ENCODE measurements at places on chromosomes 7 and 10. TPM values are rescaled to one million over a fixed set of nuclear protein-coding genes. Genes with fewer than 3 reads are reported as not detected.

GRCh38 chr10:76302961-76303630 is 871.7 kb downstream of the LRMDA start:
- DNase-seq, result no peak

DNA sequence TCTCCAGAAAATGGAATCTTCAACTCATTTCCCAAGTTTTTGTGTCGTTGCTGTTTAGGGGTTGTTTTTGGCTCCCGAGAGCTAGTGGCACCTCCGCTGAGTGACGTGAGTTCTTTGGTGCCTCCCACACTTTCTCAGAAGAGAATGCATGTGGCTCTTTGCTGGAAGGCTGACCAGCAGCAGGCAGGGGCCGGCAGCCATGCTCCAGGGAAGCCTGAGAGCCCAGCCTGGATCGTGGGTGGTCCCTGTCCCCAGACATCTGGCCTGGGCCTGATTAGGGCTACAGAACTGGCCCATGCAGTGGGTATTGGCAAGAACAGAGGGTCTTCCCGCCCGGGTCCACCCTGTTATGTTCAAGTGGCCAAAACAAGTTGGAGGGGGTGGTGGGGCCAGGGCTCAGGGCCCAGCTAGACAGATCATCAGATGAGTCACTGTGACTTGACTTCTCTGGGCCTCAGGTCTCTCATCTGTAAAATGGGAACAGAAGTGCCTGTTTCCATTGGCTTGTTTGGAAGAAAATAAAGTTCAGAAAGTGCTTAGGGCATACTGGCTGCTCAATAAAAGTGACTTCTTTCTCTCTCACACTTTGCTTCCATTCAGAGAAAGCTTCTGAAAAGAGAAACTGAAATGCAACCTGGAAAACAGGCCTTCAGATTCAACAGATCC is 83.1 kb downstream of the STRA8 start:
- DNase-seq, result no peak

GRCh38 chr10:124131172-124131571 is 37.8 kb upstream of the CHST15 start:
- no peak for DNase-seq

DNA sequence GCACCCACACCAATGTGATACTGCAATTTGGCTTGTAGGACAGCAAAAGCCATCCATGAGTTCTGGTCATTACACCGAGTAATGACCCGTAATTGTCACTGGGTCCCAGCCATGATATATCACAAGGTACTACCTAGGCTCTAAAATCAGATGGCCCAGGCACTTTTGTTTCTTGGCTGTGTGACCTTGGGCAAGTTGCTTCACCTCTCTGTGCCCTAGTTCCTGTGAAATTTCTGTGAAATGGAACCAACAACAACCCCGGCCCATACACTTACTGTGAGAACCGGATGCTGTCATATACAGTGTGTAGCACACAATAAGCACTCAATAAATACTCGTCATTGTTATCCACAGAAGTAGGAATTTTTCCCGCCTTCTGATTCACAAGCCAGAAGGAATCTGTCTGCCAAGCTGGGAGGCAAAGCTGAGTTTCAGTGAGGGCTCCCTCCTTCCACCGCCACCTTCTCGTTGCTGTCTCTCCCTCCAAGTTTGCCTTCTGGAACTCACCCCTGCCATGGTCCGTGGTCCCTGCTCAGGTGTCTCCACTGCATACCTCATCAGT is 6.4 kb upstream of the CYTH3 start:
- no peak for DNase-seq

DNA sequence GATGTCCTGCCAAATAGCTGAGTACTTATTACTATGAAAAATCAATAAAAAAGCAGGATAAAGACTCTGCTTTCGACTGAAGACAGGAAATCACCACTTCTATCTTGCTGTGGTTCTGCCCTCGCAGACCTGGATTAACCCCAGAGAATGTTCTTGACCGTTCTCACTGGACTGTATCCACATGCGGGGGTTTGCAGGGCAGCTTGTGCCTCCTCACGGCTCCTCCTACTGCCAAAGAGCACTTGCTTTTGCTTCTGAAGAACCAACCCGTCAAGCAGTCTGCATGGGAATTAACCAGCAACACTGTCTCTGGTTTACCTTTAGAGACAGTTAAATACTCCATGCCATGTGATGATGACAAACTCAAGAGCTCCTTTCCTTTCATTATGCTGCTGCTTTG is 184.0 kb downstream of the GFRA1 start:
- no peak for DNase-seq

DNA sequence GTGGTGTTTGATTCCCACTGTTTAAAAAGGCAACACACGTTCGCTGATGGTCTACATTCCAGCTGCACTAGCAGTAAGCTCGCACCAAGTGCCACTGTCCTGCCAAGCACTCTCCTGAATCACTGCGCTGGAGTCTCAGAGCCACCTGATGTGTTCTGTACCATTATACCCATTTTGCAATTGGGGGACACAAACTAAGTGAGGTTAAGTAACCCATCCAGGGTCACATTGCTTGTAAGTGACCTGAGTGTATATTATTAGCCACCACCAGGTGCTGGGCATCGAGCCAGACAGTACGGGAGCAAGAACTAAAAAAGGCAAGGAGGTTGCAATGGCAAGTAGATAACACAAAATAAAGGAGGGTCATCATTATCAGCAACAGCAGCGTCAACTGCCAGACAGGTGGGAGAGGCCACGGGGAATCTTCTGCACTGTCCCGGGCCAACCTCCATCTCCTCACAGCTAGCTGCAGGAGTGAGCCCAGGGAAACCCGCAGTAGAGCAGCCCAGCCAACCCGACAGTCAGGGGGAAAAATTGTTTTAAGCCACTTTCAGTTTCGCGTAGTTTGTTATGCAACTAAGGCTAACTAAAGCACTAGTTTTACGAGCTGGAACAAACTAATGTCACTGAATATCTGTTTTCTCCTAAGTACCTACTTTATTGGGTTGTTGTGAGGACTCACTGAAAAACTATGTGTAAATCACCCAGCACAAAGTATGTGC is 712 bp upstream of the CPVL start:
- DNase-seq, result peak; percentile 16

DNA sequence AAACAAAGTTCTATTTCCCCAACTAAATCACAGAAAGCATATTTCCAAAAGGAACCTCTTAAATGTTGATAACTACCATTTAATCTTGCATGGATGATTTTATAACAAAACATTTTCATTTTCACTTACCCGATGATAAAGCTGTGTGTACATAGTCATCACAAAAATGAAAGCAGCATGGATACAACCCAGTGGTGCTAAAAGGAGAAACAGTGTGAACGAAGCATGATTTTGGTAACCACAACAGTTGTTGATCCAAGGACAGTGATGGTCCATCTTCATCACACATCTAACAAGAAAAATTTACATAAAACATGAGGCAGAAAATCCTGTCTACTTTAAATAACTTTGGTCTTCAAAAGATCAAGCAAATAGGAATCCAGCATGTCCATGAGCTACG is 4.7 kb downstream of the ZDHHC6 start:
- no peak for DNase-seq

DNA sequence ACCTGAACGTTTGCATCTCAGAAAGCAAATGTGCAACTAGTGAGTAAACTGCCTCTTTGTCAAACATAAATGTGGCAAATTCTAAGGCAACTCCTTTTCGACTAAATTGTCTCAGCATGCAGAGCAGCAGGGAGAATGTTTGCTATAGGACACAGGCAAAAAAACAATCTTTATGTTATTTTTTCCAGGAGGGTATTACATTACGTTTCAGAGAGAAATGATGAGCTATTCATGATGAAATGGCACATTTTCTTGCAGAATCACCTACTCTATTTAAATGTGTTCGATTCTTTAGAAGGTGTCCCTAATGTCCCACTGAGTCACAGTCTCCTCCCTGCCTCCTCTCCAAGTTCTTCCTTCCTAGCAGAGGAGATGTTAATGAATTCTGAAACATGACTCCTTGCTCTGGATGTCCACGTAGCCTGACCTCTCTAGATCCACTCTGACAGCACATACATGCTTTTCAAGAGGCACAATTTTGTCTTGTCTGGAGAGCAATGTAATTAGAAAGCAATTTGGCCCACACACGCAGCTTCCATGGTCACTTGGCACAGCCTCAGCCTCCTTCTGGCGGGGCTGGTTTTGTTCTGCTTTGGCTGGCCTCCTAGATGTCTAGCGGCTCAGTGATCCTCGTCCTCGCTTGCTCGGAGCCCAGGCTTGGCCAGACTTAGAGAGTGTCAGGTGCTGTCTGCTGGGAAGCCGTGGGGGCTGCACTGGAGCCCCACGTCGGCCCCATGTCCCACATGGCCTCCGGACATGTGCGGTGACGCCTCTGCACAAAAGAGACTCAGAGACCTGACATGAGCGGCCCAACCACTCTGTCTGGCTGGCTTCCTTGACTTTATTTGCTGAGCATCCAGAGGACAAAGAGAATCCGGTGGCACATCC is 125.7 kb upstream of the ZNF438 start:
- peak; percentile 32 for DNase-seq

GRCh38 chr10:11522821-11523245 is 88.6 kb downstream of the USP6NL start:
- DNase-seq, result no peak

DNA sequence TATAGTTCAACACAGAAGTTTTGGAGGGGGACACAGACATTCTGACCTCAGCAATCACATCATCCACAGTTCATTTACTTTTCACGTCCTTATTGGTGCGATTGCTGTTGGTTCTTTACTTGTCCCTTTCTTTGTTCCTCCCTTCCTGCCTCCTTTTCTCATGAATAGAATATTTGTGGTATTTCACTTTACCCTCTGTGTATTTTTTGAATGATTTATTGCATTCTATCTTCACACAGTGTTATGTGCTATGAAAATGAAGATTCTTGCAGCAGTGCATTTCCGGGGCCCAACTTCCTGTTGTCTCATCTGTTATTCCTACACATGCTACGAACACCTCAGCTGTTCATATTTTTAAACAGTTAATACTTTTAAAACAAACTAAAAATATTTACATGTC is 179.6 kb downstream of the ZMYND11 start:
- DNase-seq, result no peak

DNA sequence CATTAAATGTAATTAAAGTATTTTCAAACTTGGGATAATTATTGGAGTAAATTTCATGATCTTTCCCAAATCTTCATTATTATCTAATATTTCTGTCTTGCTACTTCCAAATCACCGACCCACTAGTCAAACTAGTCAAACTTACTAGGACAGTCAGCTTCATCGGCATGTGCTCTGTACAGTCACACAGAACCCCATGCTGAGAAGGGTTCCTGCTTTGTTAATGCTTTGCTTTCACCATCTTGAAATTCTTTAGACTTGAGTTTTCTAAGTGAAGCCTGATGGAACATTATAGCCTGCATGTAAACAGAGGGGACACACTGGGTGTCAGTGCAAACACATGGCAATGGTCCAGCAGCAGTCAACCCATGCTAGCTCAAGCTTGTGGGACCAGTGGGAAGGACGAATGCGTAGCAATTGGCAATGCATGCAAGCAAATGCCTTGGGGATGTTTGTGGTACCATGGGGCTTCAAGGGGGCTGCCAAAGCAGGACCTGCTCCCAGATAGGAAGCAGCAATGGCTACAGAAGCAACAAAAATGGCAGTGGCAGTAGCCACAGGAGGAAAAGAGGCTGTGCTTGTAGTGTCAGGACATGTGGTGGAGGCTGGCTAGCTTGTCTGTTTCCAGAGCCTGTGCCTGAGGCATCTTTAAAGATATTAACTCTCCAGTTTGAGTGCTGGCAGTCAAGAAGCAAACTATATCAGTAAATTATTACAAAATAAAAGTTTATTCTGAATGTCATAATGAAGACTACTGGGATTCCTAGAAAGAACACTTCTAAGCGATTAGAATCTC is 441.1 kb upstream of the SEMA3D start:
- DNase-seq, result no peak

GRCh38 chr7:34946486-34946885 is 90.8 kb downstream of the DPY19L1 start:
- DNase-seq, result no peak

DNA sequence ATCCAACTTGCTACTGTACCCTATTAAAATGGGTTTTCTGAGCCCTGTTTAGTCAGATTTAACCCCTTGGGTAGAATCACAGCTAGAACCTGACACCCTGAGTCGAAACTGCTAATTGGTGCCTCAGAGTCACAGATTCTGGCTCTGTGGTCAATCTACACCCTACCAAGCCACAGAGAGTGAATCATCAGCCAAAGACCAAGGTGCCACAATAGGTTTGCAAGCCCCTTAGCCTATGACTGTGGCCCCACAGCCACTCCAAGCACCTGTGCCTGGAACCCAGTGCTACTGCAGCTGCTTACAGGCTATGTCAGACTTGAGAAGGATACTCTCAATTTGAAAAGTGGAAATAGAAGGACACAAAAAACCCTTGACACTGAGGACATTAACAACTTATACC is 202.8 kb upstream of the KCND2 start:
- DNase-seq, result no peak

DNA sequence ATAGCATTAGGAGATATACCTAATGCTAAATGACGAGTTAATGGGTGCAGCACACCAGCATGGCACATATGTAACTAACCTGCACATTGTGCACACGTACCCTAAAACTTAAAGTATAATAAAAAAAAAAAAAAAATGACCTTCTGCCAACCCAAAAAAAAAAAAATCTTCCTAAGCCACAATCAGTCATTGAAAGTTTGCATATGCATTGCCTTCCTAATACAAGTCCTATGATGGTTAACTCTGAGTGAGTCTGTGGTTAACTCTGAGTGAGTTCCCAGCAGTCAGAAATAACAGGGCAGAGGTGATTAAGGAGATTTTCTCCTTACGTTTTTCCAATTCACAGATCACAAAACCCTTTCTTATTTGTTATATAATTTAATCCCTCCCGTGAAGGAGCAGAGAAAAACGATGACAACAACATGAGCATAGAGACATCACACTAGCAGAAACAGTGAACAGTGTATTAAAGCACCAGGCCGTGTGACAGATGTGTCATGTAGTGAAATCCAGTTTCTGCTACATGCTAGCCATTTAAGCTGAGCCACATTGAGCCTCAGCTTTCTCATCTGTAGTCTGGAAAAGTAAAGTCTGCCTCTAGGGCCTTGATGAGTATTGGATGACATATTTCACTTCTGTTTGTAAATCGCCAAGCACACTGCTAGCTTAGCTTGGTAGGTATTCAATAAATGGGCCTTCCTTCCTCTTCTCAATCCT is 7.4 kb upstream of the RNF148 start:
- no peak for DNase-seq

The HPSE2 gene
- polyA plus RNA-seq, result 3.7 TPM

The CLCN1 gene
- not detected for polyA plus RNA-seq

The NT5C2 gene
- 52.0 TPM for polyA plus RNA-seq

The KEL gene
- polyA plus RNA-seq, result 12.7 TPM

The FAM25C gene
- polyA plus RNA-seq, result not detected

The TMEM213 gene
- polyA plus RNA-seq, result not detected

The PDZD7 gene
- polyA plus RNA-seq, result 8.4 TPM

The KLF14 gene
- polyA plus RNA-seq, result 0.46 TPM

The PHKG1 gene
- 0.28 TPM for polyA plus RNA-seq

The NANOS1 gene
- polyA plus RNA-seq, result 6.2 TPM

The SAP25 gene
- 4.0 TPM for polyA plus RNA-seq

The EPHA1 gene
- 36.7 TPM for polyA plus RNA-seq

The OR2A12 gene
- 0.11 TPM for polyA plus RNA-seq

The ACTL6B gene
- not detected for polyA plus RNA-seq
